ENCODE measurements at places on chromosomes 6 and 20.

- no peak for DNase-seq
These were observed 33.8 kb upstream of the AIG1 start for GRCh38 chr6:143026696-143027449.

GRCh38 chr20:32583581-32584070, 1.5 kb downstream of the NOL4L start:
- DNase-seq = no peak

DNA sequence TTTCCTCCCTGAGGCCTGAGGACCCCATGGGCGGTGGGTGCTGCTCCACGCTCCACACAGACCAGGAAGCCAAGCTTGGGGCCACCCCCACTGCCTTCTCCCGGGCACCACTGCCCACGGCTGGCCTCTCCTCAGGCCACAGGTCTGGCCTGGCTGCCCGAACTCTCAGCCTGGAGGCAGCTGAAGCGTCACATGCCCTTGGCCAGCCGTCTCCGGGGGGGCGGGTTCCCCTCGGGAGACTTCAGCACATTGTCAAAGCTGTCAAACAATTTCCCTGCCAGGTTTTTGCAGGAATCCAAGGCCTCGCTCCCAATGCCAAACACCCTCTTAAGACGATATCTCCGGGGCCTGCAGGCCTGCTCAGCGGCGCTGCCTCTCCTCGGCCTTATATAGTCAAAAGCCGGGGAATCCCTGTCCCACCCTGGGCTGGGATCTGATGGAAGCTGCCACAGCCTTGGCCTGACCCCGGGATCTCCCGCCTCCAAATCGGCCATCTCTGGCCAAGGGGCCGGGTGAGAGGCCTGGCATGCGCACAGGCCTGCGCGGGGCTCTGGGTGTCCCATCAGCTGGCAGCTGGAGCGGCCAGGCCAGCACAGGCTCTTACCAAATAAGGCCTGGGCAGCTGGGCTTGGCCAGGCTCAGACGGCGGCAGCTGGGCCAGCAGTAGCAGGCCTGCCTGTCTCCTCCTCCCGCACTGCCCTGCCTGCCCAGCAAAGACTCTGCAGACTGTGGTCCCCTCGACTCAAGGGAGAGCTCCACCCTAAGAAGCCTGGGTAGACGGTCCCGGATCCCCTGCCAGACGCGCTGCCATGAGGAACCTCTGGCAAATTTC, 49.7 kb downstream of the RBM38 start:
- DNase-seq = no peak

- no peak for DNase-seq
These were observed 100.6 kb upstream of the SALL4 start for GRCh38 chr20:51902933-51903332.

DNA sequence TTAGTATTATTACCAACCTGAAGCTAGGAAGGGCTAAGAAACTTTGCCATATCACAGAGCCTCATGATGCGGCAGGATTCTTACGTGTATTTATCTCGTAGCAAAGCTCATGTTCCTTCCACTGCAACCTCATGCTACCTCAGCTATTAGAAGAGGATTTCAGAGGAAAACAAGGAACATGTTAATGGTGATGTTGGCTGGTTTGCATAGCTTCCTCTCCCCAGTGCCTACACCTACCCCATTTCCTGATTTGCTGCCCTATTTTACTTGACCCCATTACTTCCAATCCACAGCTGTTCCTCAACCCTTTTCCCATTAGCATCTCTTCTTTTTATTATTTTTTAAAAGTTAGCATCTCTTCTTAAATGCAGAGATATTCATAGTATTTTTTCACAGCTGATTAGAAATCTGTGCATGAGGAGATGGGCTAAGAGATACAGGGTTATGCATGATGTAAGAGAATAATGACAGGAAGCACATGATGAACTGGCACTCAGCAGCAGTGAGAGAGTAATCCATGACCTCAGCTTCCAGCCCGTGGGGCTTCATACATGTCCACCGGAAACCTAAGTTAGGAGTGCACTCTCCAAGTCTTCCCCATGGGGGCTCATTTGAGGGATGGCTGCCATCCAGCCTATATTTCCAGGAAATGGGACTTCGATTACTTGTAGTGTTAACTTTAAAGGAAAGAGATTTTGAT, 106.1 kb upstream of the ASF1A start:
- DNase-seq = no peak

All from retinal pigment epithelial cell (primary cell).